ENCODE measurements at places on chromosomes 6 and 20. TPM values are rescaled to one million over a fixed set of nuclear protein-coding genes. Genes with fewer than 3 reads are reported as not detected.

DNA sequence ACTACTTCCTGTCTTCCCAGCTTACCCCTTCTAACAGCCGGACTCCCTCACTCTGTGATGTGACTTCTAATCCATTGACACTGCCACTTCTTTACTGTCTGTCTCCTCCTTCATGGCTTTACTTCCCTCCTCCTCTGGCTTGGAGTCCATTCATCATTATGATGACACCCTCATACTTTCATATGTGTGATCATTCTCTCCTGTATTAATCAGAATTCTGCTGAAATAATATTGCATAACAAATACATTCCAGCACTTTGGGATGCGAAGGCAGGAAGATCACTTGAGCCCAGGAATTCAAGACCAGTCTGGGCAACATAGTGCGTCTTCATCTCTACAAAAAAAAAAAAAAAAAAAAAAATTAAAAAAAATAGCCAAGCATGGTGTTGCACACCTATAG lies 147.9 kb upstream of the BTBD3 start:
- no peak for DNase-seq

GRCh38 chr20:47290008-47290407 lies 66.5 kb downstream of the ZMYND8 start:
- no peak for DNase-seq

CAGE1 gene
- total RNA-seq = 0.03 TPM

THBD gene
- total RNA-seq = not detected

SLC35D3 gene
- total RNA-seq = 0.07 TPM

THBS2 gene
- 19.9 TPM for total RNA-seq
